ENCODE measurements at places on chromosomes 11 and 22.

DNA sequence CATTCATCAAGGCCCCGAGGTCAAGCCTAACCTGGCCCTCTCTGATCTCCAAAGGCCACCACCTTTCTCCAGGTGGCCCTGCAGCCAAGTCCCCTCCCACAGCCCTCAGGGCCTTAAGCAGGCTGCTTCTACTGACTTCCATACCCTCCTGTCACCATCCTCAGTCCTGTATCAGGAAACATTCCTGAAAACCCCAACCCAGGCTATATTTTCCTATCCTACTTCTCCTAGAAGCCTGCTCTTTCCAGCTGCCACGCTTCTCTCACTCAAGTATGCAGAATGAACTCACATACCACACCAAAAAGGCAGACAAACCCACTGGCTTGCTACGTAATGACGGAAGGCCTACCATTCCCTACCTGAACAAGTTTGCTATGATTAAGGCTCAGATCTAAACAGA lies 23.6 kb downstream of the MORC2 start:
- no peak for DNase-seq

GRCh38 chr11:61120706-61121191 lies 18.5 kb downstream of the CD5 start:
- no peak for DNase-seq

- no peak for DNase-seq
These were observed 104.5 kb upstream of the RAG2 start for GRCh38 chr11:36702330-36703054.

GRCh38 chr11:116657842-116658825 lies 114.7 kb downstream of the BUD13 start:
- DNase-seq = no peak

- DNase-seq = no peak
These were observed 94.3 kb downstream of the FEZ1 start for GRCh38 chr11:125401746-125402145.

GRCh38 chr22:17888439-17888838 lies 114.2 kb upstream of the BID start:
- no peak for DNase-seq

GRCh38 chr11:16357775-16358174 lies 1.4 kb upstream of the SOX6 start:
- DNase-seq = no peak

All from activated naive CD4-positive, alpha-beta T cell treated with Interleukin-2 at 50 U/mL for 16 hours (primary cell).